ENCODE measurements at places on chromosomes 16 and 17.

DNA sequence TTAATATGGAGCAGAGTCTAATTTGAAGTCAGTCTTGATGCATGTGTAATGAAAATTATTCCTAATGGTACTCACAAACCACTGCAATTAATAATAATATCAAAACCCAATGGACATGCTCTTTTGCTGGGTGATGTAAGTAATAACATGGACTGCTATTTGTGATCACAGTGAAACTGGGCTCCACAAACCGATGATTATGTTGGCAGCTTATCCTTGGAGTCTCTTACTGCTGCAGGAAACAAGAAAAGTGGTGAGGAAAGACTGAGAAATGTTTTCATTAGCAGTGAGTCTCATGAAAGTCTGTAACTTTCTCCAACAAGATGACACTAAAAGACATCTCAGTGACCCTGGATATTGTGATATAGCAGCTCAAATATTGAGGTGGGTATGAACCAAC is 45.2 kb downstream of the TMEM100 start:
- DNase-seq: no peak

DNA sequence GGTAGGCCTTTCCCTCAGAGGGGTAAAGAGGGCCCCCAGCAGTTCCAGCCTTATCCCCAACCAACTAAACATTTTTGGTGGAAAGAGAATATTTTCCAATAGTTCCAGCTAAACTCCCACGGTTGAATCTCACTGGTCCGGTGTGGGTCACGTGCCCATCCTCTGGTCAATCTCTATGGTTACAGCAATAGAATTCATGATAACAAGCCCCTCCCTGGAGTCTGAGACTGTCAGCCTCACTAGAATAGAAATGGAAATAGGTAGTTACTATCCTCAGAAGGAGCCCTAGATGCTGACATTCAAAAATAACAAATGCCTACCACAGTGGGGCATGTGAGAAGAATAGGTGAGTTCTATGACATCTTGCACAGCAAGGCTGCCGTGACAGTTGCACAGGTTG is 37.5 kb upstream of the LITAF start:
- no peak for DNase-seq

DNA sequence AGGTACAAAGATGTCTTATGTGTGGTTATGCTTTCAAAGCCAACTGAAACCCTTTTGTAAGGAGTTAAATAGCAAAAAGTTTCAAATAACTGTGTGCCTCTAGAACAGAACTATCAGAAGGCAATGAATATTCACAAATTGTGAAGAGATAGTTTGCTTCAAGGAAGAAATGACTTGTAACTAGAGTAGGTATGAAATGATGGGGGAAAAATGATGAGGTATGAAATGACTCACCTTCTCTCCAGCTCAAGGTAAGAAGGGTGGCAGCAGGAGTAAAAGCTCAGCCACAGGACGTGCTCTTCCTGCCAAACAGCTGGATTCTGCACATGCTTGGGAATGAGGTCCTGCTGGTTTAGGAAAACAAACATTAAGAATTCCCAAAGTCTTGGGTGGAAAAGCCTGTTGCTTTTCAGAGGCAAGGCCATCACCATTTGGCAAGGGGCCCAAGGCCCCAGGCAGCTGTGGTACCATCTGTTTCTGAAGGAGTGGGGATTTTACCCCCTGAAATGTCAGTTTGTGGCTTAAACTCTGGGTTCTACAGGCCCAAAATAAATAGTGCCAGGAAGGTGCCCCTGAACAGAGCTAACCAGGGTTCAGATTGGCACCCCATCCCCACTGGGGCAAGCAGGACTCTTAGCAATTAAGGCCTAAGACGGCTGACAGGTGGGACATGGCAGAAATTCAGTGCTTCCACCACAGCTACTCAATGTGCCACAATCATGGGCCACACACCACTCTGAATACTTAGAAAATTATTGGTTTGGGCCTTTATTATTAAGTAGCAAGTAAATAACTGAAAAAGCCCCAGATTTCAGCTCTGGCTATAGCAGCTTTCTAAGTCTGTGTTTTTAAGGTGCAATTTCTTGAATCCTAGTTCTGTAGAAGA is 13.3 kb downstream of the HERPUD1 start:
- no peak for DNase-seq

DNA sequence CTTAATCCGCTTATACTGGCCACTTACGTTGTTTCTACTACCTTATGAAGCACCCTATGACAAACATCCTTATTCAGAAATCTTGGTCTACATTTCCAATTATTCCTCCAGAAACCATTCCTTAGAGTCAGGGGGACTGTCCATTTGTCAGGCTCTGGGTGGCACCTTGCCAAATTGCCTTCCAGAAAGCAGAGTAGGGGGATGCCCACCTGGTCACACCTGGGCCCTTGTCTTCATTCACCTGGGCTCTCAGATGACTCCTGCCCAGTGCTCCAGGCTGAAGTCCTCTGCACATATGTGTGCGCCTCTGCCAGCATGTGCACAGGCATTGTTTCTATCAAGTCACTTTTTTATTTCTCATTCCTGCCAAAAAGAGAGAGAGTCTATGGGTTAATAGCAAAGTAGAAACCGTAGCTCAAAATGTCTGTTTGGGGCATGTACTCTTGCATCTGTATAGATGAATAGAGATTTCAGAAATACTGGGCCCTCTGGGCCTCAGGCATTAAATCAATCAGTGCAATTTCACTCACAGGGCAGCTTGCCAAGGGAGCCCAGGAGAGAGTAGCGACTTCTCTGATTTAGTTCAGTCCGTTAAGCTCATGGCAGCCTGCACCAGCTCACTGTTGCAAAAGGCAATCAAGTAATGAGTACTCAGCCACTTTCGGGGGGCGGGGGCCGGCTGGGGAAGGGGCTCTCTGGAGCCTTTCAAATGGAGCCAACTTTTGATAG is 104.7 kb downstream of the SOCS1 start:
- DNase-seq: no peak

DNA sequence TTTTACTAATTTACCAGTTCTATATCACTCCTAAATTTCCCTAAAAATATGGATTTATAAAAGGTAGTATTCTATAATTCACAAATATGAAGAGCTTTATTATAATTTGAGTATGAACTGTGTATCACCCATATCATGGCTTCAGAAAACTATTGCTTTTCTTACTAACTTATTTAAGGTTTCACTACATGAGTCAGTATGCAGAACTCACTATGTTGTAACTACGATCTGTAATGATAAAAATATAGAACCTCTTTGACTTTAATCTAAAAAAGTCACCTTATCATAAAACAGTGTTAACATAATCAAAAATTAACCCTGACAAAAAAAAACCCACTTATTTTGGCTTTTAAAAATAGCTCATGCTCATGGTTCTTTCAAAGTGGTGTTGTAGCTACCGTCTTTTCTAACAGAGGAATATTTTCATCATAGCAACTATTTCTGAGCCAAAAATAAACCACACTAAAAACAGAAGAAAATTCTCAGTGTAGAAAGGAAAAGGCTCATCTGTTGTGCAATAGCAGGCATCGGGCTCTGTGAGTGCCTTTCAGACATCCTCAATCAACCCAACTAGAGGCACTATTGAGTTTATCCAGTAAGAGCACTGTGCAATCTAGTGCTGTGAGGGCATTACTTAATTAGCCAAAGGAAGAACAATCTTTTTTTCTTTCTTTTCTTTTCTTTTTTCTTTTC is 42.1 kb downstream of the ITGAM start:
- no peak for DNase-seq

- peak; percentile 12 for DNase-seq
Measured at GRCh38 chr17:62652251-62653001, 25.0 kb downstream of the MRC2 start.

GRCh38 chr17:57447990-57448758 is 191.9 kb downstream of the MSI2 start:
- DNase-seq: no peak

DNA sequence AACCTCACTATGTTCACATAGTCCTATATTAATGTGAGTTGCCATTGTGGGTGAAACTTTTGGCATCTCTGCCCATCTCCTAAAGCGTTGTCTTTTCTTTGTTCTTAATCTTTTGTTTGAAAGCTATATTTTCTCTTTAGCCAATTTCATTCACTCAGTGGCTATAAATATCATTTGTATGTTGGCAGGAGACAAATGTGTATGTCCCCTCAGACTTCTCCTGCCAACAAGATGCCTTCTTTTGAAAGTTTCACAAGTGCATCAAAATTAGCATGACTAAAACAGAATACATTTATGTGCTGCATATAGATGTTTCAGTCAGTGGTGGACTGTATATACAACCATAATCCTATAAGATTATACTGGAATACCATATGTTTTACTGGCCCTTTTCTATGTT is 109.0 kb downstream of the CA10 start:
- DNase-seq: no peak

- no peak for DNase-seq
Measured at GRCh38 chr17:70050931-70051330, 24.1 kb upstream of the KCNJ16 start.

DNA sequence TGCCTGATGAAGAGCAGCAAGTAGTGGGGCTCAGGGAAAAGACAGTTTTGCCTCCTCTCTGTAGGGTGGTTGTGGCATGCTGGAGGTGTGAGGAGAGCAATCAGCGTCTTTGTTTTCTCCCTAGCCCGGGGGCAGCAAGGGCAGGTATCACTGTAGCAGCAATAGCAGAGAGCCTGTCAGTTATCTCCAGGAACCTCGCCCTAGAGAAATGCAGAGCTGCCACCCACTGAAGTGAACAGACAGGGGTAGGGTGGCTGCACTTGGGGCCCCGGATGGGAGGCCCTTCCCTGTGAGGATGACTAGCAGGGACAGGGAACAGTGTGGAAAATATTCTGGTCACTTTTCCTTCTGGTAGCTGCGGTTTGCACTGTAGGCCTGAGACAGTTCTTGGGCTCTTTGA is 886.5 kb downstream of the CDH8 start:
- no peak for DNase-seq

DNA sequence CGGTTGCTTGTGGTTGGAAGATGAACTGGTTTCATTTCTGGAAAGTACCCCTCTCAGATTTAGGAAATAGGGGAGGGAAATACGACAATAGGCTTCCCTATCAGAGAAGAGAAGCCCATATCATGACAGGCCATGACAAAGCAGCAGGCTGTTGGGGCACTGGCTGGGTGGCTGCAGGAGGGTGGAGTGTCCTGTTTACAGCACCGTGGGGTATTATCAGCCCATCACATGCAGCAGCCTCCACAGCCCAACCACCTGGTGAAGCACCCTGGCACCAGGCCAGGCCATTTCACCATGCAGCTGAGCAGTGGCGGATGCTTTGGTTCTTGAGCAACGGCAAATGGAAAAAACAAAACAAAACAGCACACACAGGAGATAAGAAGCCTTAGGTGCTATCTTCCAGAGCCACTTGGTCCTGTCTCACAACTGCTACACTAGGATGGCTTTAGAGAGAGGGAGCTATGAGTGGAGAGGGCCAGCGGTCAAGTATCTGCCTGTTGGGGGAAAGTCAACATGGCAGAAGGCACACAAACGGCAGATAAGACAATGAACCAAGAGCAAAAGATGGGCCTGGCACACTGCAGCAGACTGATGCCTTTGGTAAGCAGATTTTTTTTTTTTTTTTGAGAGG is 24.2 kb downstream of the FAM117A start:
- DNase-seq: peak; percentile 91

DNA sequence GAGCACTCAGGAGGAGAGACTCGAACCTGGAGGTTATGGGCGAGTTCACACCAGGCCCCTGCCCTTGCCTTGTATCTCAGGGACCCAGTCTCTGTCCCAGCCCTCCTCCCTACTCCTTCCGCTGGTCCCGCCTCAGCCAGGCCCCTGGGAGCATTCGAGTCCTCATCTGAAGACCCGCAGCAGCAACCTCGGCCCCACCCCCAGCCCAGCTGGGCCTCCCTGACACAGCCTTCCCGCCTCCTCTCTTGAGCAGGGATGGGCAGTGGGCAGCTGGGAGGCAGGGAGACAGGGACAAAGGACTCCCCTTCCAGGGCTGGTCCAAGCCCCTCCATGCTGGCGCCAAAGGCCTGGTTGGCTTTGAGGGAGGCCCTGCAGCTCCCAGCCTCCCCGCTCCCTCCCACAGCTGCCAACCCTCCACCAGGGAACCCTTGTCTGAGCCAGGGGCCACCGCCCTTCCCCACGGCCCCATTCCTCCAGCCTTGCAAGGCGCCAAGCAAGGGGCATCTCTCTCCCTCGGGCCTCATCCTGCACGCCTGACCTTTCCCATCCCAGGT is 15.4 kb upstream of the ZC3H18 start:
- no peak for DNase-seq

GRCh38 chr17:73588301-73588846 is 55.9 kb downstream of the SDK2 start:
- DNase-seq: no peak

- peak; percentile 9 for DNase-seq
Measured at GRCh38 chr17:34542700-34543336, 36.6 kb upstream of the TMEM132E start.

DNA sequence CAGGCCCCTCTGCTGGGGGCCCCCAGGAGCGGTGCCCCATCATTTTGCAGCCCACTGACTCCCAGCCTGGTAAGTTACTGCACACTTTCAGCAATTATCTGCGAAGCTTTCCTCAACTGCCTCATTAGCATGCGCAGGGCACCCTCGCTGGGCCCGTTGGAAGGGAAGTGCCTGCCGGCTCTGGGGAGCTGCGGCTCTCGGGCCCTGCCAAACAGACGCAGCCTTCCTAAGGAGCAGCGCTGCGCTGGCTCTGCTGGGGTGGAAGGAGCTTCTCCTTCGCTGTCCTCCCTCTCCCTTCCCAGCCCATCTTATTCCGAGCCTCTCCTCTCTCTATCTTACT is 71.0 kb downstream of the RBBP6 start:
- DNase-seq: no peak

DNA sequence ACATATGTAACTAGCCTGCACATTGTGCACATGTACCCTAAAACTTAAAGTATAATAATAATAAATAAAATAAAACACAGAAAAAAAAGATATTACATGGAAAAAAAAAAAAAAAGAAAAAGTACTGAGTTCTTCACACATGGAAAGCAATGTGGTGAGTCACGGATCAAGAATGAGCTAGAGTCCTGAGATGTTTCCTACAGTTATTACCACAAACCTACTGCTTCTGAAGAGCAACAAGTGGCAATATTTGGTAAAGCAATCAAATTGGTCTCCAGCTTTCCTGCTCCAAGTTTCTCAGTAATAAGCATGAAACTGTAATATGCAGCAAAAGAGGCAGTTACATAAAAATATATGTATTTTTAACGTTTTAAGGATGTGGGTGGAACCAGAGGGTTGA is 223.3 kb upstream of the SALL1 start:
- DNase-seq: no peak

DNA sequence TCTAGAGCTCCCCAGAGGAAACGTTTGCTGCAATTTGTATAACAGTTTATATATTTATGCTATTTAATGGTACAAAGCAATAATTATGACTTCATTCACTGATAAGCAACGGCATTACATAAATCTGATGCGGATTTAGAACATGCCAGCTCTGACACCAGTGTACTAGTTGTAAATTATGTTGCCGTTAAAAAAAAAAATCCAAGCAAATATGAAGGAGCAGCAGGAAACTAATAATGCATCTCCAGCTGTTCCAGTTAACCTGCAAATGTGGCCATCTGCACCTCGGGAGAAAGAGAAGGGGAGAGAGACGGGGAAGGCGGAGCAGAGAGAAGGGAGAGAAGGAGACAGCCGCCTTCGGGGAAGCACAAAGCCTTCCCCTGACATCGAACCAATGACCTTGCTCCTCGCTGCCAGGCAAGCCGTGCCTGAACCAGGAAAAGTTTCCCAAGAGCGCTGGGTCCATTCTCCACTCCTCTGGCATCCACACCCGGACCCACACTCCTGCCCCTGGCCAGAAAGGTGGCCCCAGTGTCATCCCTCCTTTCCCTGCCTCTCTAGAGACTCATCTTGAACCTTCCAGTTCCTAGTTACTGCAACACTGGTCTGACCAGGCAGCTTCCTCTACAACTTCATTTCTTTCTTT is 174.8 kb downstream of the C16orf78 start:
- no peak for DNase-seq

GRCh38 chr16:81535679-81536360 is 91.2 kb downstream of the CMIP start:
- no peak for DNase-seq

- no peak for DNase-seq
Measured at GRCh38 chr17:81923302-81924260, 4.0 kb downstream of the MAFG start.
